Hematopoietic multipotent progenitor cell treated with erythropoietin and hydrocortisone succinate and interleukin-3 and kit ligand, for 6 days (in vitro differentiated cells): ENCODE measurements at places on chromosomes 6 and 20.

DNA sequence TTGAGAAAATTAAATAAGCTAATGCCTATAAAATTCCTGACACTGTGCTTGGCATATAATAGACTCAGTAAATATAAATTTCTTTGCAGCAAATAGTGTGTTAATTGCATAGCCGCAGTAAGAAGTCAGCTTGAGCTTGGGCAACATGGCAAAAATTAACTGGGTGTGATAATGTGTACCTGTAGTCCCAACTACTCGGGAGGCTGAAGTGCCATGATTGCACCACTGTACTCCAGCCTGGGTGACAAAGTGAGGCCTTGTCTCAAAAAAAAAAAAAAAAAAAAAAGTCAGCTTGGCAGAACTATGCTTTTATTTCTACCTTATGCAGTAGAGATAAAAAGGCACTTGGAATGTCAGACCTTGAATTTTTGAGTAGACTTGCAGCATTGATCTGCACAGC lies 121.8 kb downstream of the AKAP7 start:
- DNase-seq, result no peak

DNA sequence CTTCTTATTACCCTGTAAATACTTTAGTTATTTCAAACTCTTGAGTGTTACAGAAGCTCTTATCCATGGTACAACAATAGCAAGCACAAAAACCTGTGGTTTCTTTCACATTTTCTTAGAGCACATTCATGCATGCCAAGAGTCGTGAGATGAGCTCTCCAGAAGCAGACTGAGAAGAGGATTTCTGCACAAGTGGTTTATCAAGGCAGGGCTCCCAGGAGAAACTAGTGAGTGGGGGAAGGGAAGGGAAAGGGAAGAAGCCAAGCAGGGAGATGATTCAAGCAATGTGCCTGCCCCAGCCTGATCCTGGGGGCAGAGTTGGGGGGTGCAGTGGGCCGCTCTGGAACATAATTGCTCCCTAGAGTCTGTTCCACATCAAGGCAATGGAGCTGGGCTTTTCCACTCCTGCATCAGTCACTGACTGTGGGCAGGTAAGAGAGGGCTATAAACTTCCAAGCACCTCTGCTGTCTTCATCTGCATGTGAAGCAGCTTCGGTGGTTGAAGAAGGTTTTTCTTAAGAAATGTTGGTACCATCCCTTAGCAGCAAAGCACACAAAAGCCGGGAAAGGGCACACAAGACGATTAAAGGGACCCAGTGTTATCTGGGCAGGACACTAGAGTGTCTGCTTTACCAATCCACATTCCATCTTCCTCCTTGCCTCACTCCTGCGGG lies 152.1 kb downstream of the PLCB4 start:
- no peak for DNase-seq

GRCh38 chr20:32903666-32904175 lies 45.0 kb downstream of the EFCAB8 start:
- no peak for DNase-seq

DNA sequence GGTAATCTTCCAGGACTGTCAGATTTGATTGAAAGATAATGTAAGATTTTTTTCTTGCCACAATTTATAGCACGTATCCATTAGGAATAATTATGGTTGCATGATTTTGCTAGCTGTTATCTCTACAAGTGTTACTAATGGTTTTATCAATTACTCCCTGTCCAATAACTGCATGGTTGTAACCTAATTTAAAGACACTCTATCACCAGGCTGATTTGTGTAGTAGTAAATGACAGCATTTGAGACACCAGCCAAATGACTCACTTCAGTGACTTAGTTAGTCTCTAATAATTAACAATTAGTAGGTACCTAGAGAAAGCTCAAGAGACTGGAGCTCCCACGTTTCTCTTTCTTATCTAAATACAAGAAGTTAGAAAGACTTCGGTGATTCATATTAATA lies 453.8 kb upstream of the POU3F2 start:
- no peak for DNase-seq

DNA sequence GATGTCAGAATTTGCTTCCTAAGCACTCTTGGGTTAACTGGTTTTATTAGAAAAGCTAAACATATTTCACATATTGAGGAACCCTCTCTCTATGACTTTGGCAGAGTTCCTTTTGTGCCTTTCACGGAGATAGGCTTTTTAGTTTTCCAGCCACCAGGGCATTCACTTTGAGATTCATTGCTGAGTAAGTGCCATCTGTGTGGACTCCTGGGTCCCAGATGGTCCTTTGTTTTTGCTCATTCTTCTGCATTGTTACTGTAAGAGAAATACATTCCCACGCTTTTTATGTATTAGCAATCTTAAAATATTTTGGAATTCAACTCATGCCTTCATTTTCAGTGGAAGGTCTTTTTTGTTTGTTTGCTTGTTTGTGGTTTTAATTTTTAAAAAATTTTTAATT lies 76.3 kb upstream of the PHACTR2 start:
- DNase-seq, result no peak

GRCh38 chr20:60123096-60123495 lies 164.9 kb downstream of the CDH26 start:
- DNase-seq, result no peak

DNA sequence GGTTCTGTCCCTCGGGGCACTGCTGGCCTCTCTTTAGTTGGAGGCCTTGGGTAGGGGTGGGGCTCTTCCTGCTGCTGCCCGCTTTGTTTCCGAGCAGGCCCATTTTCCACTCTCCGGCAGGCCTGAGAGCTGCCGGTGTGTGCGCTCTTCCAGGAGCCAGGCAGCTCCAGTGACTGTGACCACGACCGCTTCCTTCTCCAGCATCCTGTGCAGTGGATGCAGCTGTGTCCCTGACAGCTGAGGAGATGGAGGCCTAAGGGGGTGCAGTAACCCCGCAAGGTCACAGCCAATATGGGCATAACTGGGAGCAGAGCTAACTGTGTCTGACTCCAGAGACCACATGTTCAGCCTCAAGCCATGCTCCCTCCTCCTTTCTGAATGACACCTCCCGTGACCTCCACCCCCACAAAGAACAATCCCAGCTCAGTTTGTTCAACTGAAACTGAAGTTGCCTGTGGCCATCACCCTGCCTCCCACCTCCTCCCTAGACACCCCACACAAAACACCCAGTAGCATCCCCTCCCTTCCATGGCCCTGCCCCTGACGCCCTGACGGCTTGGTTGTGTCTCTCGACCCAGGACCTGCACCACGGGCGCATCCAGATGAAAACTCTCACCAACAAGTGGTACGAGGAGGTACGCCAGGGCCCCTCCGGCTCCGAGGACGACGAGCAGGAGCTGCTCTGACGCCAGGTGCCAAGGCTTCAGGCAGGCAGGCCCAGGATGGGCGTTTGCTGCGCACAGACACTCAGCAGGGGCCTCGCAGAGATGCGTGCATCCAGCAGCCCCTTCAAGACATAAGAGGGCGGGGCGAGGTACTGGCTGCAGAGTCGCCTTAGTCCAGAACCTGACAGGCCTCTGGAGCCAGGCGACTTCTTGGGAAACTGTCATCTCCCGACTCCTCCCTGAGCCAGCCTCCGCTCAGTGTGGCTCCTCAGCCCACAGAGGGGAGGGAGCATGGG lies 27.8 kb downstream of the SPATA2 start:
- DNase-seq, result no peak

- DNase-seq, result no peak
Measured at GRCh38 chr6:106569428-106569827, 59.9 kb downstream of the RTN4IP1 start.

DNA sequence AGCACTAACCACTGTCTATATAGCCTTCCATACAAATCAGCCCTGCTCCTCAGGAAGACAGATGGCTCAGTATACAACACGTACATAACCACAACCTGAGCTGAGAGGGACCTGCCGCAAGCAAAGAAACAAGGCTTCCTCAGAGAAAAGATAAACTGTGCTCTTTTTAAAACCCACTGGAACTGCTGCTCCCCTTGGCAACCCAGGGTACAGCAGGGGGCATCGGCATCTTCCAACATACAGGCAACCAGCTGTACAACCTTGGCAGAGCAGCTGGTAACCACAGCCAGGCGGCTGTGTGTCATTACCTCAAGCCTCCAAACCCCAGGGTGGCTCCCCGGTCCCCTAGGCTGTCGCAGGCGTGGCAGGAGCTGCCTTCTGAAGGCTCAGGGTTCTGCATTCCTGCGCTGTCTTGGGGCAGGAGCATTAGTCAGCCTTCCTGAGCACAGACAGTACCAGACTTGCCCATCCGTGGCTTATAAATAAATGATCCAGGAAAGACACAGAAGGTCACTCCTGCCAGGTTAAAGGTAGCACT lies 249.5 kb downstream of the ADGRG6 start:
- no peak for DNase-seq

- no peak for DNase-seq
Measured at GRCh38 chr20:48933017-48933766, 11.7 kb downstream of the ARFGEF2 start.

DNA sequence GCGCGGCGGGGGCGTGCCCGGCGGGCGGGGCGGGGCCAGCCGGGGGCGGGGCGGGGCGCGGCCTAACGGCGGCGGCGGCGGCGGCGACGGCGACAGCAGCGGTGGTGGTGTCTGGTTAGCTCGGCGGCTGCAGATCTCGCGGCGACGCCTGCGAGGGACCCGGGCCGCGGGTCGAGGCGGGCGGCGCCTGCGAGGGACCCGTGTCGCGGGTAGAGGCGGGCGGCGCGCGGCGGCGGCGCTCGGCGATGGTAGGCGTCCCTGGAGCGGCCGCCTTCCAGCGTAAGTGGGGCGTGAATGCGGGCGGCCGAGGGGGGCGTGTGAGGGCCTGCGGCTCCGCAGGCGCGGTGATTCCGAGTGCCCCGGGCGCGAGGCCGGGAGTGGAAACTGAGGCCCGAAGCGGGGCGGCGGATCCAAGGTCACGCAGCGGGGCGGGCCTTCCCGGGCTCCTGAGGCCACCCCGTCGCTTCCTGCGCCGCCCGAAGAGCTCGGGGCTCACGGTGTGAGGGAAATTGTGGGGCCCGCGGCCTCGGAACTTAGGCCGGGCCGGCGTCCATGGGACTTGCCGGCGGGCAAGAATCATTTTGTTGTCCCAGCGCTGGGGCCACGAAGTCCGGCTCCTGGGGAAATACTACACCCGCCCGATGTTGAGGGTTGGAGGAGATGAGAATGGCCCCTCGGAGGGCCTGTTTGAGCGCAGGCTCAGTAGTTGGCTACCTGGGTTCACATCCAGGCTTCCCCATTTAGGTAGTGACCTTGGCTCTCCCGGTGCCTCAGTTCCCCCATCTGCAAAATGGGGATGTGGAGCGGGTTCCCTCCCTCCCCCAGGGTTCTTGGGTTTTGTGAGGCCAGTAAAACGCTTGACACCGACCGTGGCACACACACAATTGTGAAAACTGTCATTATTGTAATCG lies at the start of gene CBFA2T2:
CBFA2T2 (plus strand) TSS at position 74 of the 911 bp plus-strand sequence; CDS start at position 246, 172 bp downstream.
- no peak for DNase-seq

DNA sequence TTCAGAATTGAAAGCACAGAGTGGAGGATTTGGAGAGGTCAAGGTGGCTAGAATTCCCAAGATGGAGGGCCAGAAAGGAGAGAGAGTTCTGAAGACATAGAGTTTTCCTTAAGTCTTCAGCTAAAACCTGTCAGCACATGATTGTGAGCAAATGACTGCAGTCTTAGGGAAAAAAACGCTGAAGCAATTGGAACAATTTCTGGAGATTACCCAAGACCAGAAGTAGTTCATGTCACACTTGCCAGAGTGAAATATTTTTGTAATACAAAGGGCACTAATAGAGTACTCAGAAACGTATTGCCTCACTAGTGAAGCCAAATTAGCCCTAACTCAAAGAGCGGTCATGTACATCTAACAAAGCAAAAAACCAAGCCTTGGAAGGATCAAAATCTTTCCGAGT lies 541.3 kb upstream of the MARCKS start:
- DNase-seq, result no peak

DNA sequence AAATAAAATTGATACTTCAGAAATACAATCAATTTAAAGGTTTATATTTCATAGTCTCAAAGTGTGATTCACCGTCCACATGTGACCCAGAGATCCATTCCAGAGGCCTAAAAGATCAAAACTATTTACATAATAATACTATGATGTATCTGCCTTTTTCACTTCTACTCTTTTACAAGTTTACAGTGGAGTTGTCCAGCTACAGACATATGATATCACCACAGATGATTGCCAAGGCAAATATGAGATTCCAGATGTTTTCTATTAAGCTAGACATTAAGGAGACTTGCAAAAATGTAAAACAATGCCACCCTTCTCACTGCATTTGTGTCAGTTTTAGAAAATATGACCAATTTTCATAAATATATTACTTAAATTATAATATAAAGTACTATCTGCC lies 443.7 kb downstream of the GJA1 start:
- no peak for DNase-seq

DNA sequence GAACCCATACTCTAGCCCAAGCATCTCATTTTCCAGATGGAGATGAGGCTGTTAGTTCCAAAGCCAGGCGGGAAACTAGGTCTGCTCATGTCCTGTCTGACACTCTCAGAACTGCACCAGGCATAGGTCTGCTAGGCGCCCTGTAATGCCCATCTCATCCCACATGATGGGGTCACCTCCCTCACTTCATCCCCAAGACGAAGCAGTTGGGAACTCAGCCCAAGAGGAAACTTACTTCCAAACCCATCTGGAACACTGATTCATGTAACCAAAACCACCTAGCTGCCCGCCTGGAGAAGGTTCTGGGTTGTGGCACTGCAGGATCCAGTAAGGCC lies 119.4 kb upstream of the PRND start:
- no peak for DNase-seq

GRCh38 chr20:31863296-31864085 lies 6.8 kb downstream of the DUSP15 start:
- no peak for DNase-seq

DNA sequence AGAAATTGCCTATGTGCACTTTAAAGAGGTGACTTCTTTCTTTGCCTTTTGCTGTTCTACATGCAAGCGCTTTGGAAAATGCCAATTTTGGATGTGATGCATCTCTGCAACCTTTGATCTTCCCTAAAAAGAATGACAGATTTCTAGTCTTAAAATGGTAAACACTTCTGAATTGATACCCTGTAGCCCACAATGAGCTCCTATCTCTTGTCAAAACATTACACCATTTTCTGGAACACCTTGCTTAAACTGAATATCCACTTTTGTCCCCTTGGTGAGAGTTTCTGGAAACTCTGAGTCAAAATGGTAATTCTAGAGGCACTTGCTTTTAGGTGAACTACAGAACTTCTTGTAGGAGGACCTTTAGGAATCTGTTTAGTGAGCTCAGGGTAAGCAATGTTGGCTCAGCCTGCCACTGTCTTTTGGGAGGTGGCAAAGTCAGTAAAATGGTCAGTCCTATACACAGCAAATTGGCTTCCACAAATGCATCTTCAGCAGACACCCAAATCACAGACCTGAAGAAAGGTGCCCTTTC lies 216.5 kb downstream of the SLC35F1 start:
- DNase-seq, result no peak

GRCh38 chr6:168719901-168720300 lies 278.9 kb downstream of the SMOC2 start:
- DNase-seq, result no peak

- peak; percentile 7 for DNase-seq
Measured at GRCh38 chr20:6888736-6889395, 121.4 kb downstream of the BMP2 start.

- DNase-seq, result no peak
Measured at GRCh38 chr6:109460161-109460829, 4.7 kb upstream of the MICAL1 start.

GRCh38 chr20:38023181-38024001 lies 9.9 kb downstream of the TTI1 start:
- no peak for DNase-seq
